ENCODE measurements at places on chromosomes 12 and 14.

DNA sequence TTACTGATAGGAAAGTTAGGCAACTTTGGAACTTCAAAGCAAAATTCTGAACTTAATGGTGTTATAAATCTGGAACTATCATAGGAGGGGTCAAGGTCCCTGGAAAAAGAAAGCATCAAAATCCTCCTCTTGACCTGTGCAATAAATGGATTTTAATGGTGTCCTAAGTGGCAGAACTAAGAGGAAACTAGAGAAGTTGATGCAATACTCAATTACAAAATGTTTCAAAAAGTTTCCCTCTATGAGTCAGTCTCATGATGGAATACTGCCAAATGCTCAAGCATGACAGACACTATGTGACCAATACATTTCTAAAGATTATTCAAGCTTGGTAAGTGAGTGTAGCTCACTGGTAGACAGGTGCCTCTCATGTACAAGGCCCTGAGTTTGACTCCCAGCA, 47.7 kb upstream of the ERGIC2 start:
- DNase-seq = no peak

DNA sequence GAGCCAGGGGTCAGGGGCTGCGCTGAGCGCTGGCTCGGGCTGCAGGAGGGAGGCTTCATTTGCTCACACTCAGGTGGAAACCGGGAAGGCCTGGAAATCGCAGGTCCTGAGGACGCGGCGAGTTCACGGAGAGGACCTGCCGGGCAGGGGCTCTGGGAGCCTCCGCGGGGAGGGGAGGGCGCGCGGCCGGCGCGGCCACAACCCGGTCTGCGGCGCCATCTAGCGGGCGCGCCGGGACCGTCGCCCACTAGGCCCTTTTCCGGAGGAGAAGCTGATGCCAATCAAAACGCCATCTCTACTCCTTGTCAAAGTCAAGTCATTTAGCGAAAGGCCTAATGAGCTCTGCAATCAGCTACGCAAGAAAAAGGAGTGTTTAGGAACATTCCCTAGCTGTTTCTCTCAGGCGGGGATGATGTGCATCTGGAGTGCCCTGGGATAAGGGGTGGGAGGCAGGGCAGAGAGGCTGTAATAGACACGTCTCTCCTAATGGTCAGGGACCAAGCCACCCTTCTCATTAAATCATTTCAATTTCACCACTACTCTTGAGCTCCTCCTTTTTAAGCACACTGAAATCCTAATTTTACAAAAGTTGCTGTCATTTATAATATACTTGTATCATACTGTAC, 885.8 kb upstream of the TMEM132C start:
- no peak for DNase-seq

DNA sequence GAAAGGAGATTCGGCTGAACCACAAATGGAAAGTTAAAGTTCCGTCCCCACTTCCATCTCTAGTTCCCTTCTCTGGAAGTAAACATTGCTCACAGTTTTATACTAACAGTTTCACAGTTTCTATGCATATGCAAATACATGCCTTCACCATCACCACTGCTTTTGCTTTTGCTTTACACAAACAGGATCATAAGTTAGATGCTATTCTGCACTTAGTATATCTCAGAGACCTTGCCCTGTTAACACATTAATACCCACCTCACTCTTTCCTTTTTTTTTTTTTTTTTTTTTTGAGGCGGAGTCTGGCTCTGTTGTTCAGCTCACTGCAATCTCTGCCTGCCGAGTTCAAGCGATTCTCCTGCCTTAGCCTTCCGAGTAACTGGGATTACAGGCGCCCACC, 890 bp downstream of the TEP1 start:
- no peak for DNase-seq

DNA sequence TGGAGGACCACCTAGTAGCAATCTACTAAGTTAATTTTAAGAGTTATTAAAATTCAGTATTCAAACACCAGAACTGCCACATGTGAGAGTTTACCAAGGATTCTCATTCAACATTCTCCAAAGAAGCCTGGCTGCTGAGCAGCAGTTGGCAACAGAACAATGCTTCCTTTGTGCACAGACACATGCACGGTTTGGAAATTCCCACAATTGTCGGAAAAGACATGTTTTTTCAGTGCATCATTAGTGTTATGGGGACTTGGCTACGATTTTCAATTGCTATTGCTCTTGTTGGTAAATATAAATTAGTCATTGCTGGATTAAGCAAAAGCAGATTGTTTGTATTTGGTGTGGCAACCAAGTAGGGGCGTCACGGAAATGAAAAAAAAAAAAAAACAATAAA, 22.2 kb downstream of the ST8SIA1 start:
- no peak for DNase-seq

GRCh38 chr14:102047808-102048540, 38.9 kb downstream of the HSP90AA1 start:
- DNase-seq = no peak
